ENCODE measurements at places on chromosomes 5 and 9.

DNA sequence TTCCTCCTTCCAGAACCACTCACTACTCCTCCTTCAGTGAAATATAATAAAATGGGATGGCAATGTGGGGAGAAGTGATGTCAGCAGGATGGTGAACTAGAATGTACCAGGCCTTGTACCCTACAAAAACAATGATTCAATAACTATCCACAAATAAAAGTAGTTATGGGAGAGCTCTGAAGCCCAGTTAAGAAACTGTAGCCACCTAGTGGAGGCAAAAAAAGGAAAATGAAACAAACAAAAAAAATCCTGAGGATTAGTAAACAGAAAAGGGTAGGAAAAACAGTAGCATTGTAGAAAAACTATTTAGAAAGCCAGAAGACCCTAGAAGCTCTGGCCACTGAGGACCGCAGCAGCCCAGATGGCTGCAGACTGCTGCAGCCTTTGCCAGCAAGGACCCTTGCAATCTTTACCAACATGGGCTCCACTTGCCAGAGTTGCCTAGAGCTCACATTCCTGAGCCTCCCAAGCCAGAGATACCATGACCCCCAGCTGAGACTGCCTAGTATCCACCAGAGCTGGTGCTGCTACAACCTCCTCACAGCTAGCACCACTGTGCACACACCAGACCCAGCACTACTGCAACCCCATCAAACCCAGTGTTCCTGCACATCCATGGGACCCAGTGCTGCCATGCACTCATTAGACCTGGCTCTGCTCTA lies 259.7 kb upstream of the MSX2 start:
- no peak for DNase-seq

- DNase-seq = no peak
Measured at GRCh38 chr5:179729727-179730126, 2.9 kb upstream of the MAML1 start.

DNA sequence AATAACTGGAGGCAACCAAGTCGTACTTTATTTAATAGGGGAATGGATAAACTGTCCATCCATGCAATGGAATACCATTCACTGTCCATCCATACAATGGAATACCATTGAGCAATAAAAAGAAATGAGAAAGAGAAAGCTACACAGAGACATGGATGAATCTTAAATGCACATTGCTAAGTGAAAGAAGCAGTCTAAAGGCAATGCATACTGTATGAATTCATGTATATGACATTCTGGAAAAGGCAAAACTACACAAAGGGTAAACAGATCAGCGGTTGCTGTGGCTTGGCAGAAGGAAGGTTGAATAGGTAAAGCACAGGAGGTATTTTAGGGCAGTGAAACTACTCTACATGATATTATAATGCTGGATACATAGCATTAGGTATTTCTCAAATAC lies 16.2 kb downstream of the DRD1 start:
- DNase-seq = no peak

DNA sequence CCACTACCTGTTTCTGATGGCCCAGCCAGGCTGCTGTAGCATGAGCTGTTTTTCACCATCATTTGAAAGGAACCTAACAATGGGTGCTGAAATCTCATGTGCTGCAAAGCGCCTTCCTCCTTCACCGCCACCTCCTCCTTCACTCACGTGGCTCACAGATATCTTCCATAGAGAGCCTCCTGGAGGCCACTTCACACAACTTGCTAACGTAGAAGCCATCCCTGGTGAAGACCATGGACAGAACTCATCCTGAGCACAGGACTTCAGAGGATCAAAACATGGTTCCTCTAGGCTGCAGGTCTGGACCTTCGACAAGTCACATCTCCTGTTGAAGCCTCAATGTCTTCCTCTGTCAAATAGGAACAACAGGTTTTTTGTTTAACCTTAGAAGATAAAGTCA lies 155.5 kb upstream of the RAD23B start:
- DNase-seq = no peak

DNA sequence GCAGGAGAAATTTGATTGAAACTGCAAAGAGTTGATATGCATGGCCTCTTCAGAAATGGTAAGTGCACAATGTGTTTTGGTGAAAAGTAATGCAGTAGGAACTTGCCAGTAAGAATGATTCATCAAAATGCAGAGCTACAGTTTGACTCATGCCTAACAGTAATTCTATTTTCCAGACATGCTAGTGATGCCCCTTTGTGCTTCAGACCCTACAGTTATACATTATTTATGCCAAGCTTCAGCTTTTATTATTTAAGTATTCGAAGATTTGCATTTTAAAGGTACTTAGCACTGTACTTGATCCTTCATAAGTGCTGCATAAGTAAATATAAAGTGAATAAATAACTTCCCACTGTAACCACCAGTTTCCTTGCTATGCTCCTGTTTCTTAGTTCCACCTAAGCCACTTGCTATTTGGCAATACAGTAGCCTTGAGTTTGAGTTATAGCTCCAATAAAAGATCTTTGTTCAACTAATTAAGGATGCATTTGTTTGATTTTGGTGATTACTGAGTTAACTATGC lies 3.6 kb upstream of the SPATA31E1 start:
- no peak for DNase-seq

GRCh38 chr5:9440517-9440916 lies 105.4 kb downstream of the SEMA5A start:
- no peak for DNase-seq

DNA sequence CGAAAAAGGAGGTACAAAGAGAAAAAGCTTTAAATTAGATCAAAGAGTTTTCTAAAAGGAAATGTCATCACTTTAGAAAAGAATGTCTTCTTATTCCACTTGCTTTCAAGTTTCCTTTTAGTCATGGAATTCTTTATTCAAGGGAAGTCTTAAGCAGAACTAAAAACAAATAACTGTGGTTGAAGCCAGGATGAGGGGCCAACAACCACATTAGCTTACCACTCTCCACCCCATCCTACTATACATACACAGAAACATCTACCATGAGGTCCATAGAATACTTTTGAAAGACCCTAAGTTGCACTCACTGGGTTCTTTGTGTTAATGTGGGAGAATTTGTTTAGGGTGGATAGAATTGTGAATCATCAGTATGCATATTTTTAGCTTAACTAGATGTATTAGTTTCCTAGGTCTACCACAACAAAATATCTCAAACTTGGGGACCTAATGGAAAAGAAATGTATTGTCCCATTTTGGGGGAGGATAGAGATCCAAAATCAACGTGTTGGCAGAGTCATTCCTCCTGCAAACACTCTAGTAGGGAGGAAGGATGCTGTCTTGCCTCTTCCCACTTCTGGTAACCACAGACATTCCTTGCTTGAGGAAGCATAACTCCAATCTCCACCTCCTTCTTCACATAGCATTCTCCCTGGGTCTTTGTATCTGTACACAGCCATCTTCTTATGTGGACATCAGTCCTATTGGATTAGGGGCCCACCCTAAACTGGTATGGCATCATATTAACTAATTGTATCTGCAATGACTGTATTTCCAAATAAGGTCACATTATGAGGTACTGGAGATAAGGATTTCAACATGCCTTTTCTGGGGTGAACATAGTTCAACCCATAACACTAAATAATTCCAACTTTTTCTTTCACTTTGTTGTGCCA lies 239.4 kb downstream of the LURAP1L start:
- DNase-seq = no peak

DNA sequence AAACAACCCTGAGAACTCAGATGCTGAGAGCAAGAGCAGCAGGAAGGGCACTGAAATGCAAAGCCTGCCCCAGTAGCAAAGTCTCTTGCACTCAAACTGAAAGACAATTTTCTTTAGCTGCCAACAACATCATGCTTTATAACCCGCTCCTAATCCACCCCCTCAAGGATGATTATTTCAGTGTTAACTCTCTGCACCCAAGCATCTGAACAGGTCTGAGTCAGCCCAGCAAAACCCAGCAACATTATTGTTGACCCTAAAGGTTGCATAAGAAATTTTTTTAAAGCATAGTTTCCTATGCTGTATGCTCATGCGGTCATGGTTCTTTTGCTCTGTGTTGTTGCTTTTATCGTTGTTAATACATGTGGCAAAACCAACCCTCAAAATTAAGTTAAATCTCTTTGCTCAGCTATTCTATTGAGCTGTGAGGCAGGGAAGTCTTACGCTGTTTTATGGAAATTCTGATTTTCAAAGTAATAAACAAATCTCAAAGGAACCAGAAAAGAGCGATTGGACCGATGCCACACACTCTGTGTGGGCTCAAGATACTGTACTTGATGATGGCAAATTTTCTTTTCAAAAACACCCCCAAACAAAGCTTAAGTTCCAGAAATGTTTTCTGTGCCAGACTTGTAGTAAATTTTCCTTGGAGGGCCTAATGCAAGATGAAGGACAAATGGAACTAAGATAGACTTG lies 440.6 kb upstream of the MPDZ start:
- DNase-seq = no peak

DNA sequence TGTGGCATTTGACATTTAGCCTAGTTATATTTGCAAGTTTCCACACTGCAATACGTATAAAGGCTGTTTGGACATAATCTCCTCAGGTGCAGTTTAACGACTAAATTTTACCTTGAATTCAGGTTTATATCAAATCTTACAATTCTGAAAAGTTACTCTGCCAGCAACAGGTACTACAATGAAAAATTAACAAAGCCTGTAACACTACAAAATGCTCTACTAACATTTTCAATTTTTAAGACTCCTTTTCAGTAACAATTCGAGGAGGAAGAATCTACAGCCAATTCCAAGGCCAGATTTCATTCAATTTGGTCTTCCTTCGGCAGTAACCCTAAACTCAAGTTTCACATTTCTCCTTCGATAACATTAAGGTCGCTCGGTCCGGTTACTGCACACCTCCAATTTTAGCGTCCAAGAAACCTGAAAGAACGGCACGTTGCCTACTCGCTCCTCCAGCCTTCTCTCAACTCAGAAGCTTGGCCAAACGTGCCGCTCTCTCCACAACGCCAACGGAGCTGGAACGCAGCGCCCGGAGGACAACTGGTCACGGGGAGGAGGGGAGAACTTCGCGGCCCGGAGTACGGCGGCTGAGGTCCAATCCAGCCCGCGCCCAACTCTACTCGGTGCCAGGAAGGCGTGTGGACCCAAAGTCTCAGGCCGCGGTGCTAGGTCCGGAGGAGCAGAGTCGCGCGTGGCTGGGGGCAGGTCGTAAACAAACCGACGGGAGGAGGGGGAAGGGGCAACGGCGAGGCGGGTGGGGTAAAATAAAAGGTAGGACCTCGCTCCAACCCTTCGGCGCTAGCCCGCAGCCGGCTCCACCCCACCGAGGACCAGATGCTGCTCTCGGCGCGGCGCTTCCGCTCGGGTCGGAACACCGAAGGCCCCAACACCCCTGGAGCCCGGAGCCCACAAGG lies 681 bp downstream of the FNIP1 start:
- DNase-seq = no peak
